Activated naive CD4-positive, alpha-beta T cell treated with Interleukin-2 at 50 U/mL for 16 hours (primary cell): ENCODE measurements at places on chromosomes 2 and 18.

DNA sequence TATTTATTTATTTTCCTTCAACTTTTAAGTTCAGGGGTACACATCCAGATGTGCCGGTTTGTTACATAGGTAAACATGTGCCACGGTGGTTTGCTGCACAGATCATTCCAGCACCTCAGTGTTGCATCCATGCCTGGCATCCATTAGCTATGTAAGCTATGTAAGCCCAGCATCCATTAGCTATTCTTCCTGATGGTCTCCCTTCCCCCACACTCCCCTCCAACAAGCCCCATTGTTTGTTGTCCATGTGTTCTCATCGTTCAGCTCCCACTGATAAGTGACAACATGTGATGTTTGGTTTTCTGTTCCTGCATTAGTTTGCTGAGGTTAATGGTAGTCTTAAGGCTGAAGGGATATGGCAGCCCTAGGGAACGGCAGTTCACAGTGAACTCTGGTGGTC lies 203.4 kb downstream of the CTNNA2 start:
- no peak for DNase-seq

DNA sequence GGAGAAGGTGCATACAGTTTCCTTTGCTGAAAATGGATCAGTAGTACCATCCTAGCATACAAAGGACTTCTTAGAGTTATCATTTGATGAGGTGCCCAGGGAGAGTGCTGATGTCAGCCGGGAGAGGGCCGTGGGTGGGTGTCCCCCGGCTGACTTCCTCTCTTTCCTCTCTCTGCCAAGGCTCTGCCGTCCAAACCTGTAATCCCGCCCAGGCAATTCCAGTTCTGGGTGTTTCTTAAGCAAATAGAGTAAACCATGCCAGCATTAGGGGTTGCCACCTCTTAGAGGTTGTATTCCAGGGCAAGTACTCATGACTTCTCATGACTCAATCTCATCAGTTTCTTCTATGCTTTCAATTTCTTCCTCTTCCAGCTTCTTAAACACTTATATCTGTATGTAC lies 117.2 kb downstream of the GATA6 start:
- DNase-seq = no peak

- DNase-seq = no peak
Observed at GRCh38 chr2:196286821-196287220, 115.4 kb upstream of the STK17B start.

DNA sequence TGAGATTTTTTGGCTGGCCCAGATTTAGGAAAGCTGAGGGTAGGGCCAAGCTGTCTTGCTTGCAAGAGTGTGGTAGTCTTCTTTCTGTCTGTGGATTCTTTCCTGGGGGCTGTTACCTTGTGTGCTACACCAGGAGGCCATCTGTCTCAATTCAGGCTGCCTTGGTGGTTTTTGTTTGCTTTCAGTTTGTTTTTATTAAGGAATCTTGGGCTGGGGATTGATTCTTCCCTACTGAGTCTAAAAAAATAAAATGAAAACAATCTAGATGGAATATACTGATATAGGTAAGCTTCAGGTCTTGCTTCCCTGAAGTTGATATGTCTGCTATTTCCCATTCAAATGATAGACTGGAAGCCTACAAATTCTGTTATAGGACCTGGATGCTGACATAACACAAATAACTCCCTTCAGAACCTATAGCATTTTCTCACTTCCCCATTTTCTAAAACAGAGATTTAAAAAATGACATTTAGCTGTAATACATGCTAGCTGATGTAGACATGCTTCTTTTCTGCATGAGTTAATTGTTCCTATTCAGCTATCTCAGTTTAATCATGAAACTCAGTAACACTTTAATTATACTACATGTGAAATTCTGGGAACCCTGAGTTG lies 5.3 kb downstream of the LHCGR start:
- no peak for DNase-seq

DNA sequence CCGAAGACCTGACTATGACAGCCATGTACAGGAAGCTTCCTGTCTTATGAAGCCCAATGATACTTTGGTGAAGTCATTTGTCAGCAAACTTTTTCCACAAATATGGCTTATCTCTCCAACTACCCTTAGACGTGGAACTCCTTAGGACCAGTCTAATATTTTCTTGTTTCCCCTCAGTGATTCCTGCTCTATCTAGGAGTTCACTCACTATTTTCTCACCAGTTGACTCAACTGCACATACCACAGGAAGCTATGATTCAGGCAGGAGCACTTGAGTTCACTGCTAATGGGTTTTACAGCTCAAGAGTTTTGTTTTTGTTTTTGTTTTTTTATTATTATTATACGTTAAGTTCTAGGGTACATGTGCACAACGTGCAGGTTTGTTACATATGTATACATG lies 109.3 kb downstream of the ANTXR1 start:
- no peak for DNase-seq

DNA sequence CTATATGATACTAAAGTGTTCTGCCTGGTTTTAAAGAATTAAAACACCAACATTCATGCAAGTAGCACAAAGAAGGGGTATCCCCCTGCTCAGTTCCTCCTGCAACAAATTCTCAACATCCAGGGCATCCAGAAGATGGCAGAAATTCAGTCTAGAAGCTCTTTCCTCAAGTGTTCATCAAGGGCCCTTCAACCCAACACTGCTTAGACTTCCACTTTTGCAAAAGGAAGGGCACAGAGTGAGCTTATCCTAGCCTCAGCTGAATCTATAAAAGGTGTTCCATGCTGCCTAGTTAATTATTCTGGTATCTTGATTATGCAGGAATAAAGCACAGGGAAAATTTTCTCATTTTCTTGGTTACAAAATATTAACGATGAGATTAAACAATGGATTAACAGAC lies 275.8 kb upstream of the CRIM1 start:
- no peak for DNase-seq

- DNase-seq = no peak
Observed at GRCh38 chr2:230230496-230231200, 5.1 kb downstream of the SP140 start.

DNA sequence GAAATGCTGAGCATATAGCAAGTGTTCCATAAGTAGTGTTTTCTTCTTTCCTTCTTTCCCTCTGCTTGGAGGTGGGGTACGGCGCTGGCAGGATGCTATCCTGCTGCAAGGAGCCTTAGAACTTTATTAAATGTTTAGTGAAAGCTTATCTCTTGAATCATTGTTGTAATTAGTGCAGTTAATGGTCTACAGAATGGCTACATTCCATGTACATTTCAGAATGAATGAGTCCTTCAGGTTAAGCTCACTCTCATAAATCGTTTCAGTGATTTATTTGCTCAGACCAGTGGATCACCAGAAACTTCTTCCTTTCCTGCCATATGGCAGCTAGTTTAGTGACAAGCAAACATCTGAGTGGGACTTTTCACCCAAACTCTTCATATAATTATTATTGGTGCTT lies 3.3 kb upstream of the YWHAQ start:
- no peak for DNase-seq

DNA sequence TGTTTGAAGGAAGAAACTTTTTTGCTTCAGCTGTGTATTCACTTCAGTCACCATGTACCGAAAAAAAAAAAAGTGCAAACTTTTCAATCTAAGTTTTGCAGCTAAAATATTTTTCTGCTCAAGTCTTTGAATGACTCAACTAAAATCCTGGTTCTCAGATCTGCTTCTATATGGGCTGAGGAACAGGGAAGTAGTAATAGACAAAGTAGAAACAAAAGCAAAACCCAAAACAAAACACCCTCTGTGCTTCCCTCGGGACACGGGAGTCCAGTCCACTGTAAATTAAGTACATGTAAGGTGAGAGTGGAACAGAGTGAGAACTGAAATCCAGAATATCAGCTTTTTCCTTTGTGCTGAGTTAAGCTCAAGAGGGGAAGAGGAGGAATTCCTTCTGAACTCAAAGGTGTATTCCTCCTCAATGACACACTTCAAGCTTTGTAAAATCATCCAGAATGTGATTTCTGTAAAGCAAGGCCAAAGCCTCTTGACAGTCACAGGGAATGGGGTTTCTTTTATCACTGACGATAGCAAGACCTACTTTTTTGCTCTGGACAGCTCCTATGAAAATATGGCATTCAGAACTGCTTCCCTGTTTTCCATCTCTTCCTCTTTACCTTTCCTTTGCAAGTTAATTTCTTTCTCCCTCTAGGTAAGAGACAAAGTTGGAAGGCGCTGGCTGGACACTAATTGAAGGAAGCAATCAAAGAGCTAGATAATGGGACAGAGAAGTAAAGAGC lies 433.5 kb upstream of the MMADHC start:
- no peak for DNase-seq

GRCh38 chr2:110101901-110102803 lies 13.5 kb downstream of the MALL start:
- DNase-seq = no peak

GRCh38 chr2:207412787-207413310 lies 116.9 kb upstream of the CREB1 start:
- DNase-seq = no peak

DNA sequence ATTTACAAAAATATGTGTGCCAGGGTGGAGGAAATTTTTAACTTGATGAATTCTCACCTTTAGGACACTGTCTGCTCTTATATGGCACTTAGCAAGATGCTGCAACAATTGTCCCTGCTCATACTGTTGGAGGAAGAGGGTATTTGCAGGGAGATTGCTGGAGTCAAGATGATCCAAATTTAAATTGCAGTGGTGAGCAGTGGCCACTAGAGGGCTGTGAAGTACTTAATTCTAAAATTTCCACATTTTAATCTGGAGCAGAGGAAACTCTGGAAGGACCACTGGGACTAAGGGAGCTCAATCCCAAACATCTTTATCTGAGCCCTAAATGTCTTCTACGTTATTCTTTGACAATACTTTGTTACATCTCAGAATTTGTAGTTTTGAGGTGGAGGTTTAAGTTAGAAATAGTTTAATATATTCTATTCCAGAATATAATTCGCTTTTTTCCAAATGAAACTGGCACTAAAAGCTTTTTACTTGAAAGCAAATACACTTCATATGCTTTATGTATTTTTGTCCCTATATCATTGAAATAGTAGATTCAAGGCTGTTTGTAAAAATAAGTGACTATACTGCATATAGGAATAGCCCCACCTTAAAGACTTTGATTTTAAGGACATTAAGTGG lies 33.0 kb upstream of the PTH2R start:
- peak; percentile 11 for DNase-seq

DNA sequence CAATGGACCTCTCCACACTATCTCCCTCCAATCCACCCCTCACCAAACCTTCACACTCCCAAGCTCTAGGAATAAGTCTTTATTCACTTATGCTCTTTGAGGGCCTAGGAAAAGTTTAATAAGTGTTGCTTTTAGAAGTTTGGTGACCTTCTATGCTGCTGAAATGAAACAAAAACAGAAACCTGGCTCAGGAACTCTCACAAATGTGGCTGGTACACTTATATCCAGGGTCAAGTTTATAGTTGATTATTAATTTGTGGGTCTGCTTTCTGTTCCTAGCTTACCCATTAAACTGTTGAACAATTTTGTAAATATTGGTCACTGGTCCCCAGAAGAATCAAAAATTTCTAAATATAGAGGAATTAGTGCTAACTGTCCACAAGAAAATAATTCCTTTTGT lies 14.2 kb upstream of the ANKRD44 start:
- no peak for DNase-seq

DNA sequence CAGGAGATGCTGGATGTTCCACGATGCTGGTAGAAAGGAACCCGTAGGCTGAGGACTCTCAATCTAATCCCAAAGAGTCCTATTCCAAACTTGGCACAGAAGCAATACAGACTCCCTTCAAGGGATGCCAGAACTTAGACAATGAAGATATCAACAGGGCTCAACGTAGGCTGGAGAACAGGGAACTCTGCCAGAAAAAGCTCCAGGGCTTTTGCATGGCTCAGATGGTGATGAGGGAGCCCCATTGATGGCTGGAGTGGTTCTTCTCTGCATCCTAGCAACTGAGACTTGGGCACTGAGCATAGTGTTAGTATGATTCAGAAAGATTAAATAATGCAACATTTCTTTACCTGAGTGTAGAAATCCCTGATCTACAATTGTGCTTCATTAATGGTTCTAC lies 117.2 kb upstream of the NCK2 start:
- no peak for DNase-seq

GRCh38 chr2:197813093-197813787 lies 8.8 kb downstream of the PLCL1 start:
- DNase-seq = no peak

DNA sequence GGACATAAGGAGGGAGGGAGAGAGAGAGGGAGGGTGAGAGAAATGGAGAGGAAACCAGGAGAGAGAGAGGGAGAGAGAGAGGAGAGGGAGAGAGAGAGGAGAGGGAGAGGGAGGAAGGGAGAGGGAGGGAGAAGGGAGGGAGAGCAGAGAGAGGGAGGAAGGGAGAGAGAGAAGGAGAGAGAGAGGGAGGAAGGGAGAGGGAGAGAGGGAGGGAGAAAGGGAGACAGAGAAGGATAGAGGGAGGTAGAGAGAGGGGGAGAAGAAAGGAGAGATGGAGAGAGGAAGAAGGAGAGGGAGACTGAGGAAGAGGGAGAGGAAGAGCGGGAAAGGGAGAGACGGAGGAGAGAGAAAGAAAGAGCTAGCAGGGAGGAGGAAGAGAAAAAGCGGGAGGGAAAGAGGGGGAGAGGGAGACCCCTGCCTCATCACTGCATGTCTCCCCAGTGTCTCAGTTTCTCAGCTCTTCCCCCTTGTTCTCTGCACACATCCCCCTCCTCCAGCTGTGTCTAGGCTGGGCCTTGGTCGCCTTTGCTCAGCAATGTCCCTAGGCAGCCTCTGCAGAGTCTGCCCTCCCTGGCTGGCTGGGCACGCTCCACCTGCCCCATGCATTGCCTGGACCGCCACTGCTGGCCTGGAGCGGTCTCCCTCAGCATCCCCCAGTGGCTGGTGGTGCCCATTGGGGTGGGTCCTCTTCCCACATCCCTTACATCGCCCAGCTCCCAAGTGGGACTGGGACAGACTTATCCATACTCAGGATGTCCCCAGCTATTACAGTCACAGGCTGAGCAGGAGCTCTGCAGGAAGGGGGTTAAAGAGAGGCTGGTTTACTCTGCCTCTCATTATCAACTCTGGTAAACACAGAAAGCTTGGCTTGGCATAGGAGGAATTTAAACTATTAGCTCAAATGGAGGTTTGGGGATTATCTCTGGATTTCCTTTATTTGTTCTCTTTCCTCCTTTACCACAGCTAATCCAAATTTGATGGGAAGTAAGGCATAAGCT lies 85.7 kb upstream of the APCDD1 start:
- no peak for DNase-seq

DNA sequence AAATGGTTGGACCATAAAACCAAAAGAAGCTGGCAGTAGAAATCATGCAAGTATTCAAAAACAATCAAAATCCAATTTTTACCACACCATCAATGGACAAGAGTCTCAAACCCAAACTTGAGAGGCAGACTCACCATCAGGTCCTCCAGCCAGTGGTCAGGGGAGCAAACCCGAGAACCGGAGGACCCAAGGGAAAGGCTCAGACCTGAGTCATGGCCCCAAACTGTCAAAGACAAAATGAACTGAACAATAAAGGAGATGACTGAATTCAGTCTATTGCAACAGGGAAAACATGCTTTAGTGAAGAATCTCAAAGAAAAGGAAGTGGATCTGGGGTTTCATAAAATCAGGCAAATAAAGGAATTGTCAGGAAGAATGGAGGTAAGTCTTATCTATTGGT lies 150.7 kb upstream of the MGAT5 start:
- DNase-seq = no peak
